ENCODE measurements at places on chromosomes 13 and 19. TPM values are rescaled to one million over a fixed set of nuclear protein-coding genes. Genes with fewer than 3 reads are reported as not detected.
A peak's percentile ranks its signal among the peaks of the same experiment; 100 is the strongest.

DNA sequence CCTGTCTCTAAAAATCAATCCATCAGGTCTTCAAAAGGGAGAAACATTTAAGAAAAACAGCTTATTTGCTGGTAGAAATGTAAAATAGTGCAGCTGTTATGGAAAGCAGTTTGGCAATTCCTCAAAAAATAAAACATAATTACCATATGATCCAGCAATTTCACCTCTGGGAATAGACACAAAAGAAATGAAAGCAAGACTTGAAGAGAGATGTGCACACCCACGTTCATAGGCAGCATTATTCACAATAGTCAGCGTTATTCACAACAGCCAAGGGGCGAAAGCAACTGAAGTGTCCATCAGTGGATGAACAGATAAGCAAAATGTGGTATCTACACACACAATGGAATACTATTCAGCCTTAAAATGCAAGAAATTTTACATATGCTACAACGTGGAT, 45.1 kb upstream of the DOCK9 start:
- no peak overlapping the region for H3K4me3 ChIP-seq
- H3K36me3 ChIP-seq, result no peaks in the 10 kb centered on the region
- no peaks in the 10 kb centered on the region for H3K27me3 ChIP-seq
- no peak for DNase-seq

DNA sequence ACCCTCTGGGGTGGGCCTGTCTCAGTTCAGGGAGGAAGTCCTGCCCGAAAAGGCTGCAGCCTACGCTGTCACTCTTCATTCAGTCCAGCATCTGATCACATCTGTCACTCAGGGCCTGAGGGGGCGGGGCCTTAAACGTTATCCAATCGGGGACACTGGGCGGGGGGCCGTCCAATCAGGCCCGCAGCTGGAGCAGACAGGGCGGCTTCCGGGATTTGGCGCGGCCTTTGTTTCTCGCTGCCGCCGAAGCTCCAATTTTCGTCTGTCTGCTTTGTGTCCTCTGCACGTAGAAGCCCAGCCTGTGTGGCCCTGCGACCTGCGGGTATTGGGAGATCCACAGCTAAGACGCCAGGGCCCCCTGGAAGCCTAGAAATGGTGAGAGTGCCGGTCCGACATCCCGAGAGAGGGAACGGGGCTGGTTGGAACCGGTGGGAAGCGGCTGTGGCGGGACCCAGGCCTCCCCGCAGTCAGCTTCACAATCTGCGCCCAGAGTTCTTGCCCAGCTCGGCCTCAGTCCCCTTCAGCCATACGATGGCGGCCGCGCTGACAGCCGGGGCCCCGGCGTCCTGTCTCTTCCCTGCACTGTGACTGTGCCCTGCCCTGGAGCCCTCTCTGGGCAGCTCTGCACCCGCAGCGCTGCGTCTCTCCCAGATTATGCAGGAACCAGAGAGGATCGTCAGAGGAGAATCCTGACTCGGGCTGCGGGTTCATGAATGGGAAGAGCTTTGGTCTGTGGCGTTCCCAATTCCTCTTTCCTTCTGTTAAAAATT, at the start of gene ZNF730:
Gene ZNF730 (plus strand): TSS at position 224 of the 770 bp plus-strand sequence. CDS start 149 bp downstream, at position 373.
- no peak within 1 kb of the TSS for H3K27ac ChIP-seq
- no peaks in the 10 kb centered on the region for H3K27me3 ChIP-seq
- peak; percentile 39 for DNase-seq
- H3K4me1 ChIP-seq, result no peaks in the 10 kb centered on the region
- H3K36me3 ChIP-seq, result no peaks in the 10 kb centered on the region
- H3K4me3 ChIP-seq, result no peak within 1 kb of the TSS

- H3K4me1 ChIP-seq, result peaks cover 49% of the 10 kb centered on the region
- H3K36me3 ChIP-seq, result no peaks in the 10 kb centered on the region
- peak overlapping the region; percentile 62 for H3K27ac ChIP-seq
Measured at GRCh38 chr13:44052780-44053184, 173.1 kb downstream of the LACC1 start.

- H3K4me1 ChIP-seq, result no peaks in the 10 kb centered on the region
- DNase-seq, result no peak
- H3K4me3 ChIP-seq, result no peak overlapping the region
- H3K27ac ChIP-seq, result no peak overlapping the region
- no peaks in the 10 kb centered on the region for H3K27me3 ChIP-seq
- H3K36me3 ChIP-seq, result no peaks in the 10 kb centered on the region
Measured at GRCh38 chr13:44908266-44908665, 81.0 kb downstream of the NUFIP1 start.

DNA sequence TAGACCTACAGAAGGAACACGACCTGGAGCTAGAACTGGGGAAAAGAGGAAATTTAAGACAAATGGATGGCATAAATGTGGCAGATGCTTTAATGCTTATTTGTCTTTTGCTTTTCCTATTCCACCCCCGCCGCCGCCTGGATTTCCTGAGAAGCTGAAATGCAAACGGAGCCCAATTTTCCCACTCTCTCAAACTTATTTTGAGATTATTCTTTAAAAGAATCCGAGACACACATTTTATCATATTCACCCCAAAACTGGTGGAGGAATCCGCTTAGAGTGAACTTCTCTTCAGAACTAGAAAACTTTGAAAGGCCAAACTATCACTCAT, 5.8 kb downstream of the POU4F1 start:
- H3K27me3 ChIP-seq, result peaks cover 91% of the 10 kb centered on the region
- no peaks in the 10 kb centered on the region for H3K36me3 ChIP-seq
- H3K4me3 ChIP-seq, result no peak overlapping the region
- H3K4me1 ChIP-seq, result peaks cover 4% of the 10 kb centered on the region
- no peak for DNase-seq
- no peak overlapping the region for H3K27ac ChIP-seq

The OVOL3 gene
- total RNA-seq, result not detected

DNA sequence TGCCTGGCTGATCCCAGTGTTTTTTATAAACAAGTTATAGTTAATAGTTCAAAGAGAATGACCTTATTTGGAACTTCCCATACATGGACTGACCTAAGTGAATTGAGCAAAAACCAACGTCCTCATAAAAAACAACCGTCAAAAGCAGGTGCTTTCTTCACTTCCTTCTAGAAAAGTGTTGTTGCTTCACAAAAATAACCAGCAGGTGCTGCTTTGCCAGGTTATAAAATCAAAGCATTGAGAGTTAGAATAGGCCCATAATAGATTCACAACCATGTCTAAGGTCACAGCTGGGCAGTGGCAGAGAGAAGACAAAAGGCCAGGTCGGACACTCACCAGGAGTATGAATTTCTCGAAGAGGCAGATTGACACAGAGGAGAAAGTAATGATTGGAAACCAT, 9.5 kb downstream of the RUBCNL start:
- no peak overlapping the region for H3K27ac ChIP-seq
- peaks cover 8% of the 10 kb centered on the region for H3K4me1 ChIP-seq
- no peaks in the 10 kb centered on the region for H3K36me3 ChIP-seq

GRCh38 chr13:59356607-59357006, 807.1 kb downstream of the DIAPH3 start:
- no peaks in the 10 kb centered on the region for H3K4me1 ChIP-seq
- no peak overlapping the region for H3K4me3 ChIP-seq
- H3K27ac ChIP-seq, result no peak overlapping the region
- H3K27me3 ChIP-seq, result no peaks in the 10 kb centered on the region
- peak; percentile 66 for DNase-seq

DNA sequence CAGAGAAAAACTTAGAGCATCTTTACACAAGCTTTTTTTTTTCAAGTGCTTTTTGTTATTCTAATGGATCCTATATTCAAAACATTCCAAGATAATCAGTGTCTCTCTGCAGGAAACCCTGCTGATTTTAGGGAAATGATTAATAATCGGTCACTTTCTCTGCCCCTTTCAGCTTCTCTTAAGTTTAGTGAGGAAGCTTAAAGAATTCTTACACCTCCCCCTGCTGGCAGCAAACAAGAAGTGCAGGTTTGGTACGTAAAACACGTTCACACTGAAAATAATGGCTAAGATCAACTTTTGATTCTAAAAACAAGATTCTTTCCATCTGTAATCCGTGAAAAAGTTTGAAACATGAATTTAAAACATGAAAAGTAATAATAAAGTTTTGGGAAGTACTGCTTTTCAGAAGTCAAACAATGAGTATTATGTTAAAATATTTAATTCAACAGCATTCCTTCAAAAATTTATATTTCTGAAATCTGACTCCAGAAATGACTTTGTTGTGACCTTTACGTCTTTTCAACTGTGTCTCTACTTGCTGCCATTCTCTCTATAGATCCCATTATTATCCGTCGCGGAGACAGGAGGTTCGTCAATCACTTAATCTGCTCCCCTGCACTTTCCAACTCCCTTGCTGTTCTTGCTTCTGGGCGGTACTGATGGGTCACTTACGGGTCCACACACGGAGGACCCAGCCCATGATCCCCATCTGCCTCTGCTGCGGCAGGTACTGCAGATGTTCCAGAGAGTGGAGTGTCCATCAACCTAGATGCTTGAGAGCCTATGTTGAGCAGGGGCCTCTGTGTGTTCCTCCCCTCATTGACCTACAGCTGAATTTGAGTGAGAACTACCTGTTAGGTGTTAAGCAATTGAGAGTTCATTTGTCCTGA, 203.1 kb upstream of the EDNRB start:
- H3K36me3 ChIP-seq, result no peaks in the 10 kb centered on the region
- no peaks in the 10 kb centered on the region for H3K27me3 ChIP-seq
- peak; percentile 52 for DNase-seq
- no peak overlapping the region for H3K27ac ChIP-seq
- H3K4me1 ChIP-seq, result no peaks in the 10 kb centered on the region
